Left colon (tissue), 2 donors: ENCODE measurements at places on chromosomes 12 and 14. TPM values are rescaled to one million over a fixed set of nuclear protein-coding genes. Genes with fewer than 3 reads are reported as not detected.

The NTF3 gene
- 0.59 TPM for total RNA-seq

The WIF1 gene
- 0.55 TPM for total RNA-seq

The A2M gene
- 227 TPM for total RNA-seq

The PPHLN1 gene
- 38.5 TPM for total RNA-seq

The IL22 gene
- not detected for total RNA-seq

The ESRRB gene
- total RNA-seq, result 0.06 TPM

The TSPAN11 gene
- total RNA-seq, result 2.7 TPM

The SERPINA1 gene
- total RNA-seq, result 197 TPM
